AG09319 (cell line): ENCODE measurements at places on chromosomes 2 and 18.

DNA sequence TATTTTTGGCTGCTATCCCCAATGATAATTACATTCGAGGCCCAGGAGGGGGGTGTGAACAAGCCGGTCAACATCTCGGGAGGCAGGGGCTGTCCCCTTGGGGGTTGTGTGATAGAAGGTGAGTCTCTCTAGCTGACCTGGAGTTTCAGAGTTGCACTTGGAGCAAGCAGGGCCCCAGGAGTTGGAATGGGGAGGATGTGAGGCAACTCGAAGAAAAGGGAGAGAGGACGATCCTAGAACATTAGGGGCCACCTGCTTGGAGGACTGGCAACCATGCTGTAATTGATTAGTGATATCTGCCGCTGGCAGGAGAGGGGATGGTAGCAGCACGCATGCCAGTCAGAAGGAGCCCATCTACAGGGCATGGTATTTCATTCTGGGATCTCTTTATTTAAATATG, 122.6 kb downstream of the CTIF start:
- DNase-seq, result no peak

DNA sequence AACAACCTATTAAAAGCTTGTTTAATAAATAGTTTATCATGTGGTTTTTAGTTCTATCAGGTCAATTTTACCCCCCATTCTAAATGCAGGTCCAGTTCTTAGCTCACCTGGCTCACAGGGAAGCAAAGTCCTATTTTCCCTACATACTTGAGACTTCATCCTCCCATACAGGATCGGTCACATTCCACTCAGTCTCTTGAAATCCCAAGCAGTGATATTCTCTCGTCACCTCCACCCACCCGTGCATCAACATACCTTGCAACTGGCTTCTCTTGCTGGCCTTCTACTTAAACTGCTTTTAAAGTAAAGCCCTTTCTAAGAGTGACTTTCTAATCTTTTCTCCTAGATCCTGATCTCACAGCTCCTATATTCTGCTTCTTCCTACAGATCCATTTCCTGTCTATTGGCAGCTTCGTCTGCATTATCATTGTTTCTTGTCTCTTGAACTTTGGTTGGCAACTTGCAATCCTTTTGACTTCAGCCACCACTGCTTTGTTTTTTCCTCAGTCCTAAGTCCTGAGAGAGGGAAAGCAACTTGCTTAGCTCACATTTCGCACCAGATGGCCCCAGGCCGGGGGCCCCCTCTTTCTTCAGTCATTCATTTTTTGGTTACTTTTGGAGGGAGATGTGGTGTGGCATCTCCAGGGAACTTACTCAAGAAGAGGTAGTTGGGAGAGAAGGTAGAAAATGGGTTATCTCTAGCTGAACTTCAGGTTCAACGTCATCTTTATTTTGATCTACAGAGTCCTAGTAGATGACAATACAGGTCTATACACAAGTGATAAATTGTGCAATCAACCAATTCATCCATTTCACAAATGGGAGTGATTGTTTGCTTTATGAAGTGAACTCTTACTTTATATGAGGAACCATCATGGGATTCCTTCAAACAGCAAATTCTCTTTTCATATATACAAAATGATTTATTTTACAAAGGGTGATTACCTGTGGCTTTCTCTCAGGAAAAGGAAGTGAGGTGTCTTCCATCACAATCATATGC, 23.9 kb upstream of the NCOA1 start:
- DNase-seq, result no peak

GRCh38 chr2:202910698-202911097, 775 bp downstream of the WDR12 start:
- no peak for DNase-seq

GRCh38 chr2:8584174-8585066, 97.4 kb upstream of the ID2 start:
- DNase-seq, result no peak

- no peak for DNase-seq
Measured at GRCh38 chr2:129712676-129712985, 266.8 kb upstream of the RAB6C start.

DNA sequence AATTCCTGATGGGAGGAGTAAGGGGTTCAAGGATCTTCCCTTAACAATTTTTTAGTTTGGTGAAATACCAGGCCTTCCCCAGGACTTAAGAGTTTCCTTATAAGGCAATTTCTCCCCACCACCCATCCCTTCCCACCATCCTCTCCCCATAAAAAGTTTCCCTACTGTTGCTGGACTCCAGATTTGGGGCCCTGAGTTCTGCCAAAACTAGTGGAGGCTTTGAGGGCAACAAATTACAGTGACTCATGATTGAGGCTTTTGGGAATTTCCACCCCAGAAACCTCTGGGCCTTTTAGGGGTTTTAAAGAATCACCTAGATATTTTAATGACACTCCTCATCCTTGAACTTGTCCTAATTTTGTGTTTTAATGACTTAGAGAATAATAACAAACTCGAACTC, 14.3 kb upstream of the EN1 start:
- DNase-seq, result no peak

GRCh38 chr2:203681978-203682377, 24.5 kb upstream of the CD28 start:
- no peak for DNase-seq
